ENCODE measurements at places on chromosomes 5 and 9.

GRCh38 chr5:172550096-172550765 is 90.8 kb upstream of the NEURL1B start:
- no peak for DNase-seq

DNA sequence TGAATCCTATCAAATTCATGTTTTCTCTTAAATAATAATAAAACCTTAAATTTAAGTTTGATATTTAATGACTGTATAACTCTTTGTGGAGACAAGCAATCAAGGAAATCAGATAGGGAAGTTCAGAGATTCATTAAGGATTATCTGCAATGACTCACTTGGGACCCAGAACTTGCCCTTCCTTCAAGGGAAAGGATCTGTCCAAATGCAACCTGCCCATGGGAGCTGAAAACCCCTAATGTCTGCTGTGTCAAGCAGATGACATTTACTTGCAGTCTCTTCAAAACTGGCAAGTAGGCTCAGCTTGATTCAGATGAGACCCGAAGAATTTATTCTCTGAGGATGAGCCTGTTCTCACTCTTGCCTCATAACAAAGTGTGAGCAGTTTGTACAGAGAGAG is 1577.6 kb downstream of the EFNA5 start:
- no peak for DNase-seq

DNA sequence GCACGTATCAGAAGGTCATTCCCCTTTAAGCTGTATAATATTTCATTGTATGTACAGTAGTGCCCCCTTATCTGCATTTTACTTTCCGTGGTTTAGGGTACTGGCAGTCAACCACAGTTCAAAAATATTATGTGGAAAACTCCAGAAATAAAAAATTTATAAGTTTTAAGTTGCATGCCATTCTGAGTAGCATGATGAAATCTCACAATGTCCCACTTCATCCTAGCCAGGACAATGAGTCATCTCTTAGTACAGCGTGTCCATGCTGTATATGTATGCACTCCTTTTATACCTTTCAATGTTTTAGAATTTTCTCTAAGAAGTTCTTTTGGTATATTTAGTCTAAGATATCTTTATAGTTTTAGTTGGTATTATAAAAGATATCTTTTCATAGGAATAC is 115.0 kb upstream of the HAND1 start:
- no peak for DNase-seq

DNA sequence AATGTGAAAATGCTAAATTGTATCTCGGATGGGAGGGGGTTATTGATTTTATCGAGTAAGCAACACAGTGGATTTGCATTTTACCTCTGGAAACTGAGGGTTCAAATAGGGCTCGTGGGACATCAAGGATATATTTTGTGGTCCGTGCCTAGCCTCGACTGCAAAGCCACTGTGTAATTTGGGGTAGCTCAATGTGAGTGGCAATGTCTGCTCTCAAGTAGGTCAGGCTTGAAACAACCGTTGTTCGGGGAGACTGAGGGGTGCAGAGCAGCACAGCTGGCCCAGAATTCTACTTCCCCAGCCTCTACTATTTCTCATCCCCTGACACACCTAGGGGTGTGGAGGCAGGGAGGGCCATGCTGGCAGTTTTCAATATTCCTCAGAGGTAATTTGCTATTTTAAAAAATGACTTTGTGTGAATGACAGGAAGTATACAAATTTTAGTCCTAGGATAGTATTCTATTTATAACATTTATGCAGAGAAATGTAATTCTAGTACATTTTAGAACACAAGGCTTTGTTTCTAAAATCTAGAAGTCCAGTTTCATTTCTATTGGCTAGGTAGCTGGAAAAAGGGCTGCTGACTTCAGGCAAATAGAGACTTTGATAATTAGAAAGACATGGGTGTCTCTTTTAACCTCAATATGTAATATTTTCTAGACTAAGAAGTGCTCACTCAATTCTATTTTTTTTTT is 1.4 kb upstream of the DAB2 start:
- DNase-seq, result no peak

DNA sequence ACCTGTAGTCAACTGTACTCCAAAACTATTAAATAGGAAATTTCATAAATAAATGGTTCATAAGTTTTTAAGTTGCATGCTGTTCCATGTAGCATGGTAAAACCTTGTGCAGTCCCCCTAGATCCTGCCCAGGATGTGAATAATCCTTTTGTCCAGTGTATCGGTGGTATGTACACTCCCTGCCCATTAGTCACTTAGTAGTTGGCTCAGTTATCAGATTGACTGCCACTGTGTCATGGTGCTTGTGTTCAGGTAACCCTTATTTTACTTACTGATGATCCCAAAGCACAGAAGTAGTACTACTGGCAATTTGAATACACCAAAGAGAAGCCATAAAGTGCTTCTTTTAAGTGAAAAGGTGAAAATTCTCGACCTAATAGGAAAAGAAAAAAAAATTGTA is 134.2 kb downstream of the RNF180 start:
- DNase-seq, result no peak

GRCh38 chr5:54113060-54113459 is 197.3 kb downstream of the ARL15 start:
- DNase-seq, result no peak

DNA sequence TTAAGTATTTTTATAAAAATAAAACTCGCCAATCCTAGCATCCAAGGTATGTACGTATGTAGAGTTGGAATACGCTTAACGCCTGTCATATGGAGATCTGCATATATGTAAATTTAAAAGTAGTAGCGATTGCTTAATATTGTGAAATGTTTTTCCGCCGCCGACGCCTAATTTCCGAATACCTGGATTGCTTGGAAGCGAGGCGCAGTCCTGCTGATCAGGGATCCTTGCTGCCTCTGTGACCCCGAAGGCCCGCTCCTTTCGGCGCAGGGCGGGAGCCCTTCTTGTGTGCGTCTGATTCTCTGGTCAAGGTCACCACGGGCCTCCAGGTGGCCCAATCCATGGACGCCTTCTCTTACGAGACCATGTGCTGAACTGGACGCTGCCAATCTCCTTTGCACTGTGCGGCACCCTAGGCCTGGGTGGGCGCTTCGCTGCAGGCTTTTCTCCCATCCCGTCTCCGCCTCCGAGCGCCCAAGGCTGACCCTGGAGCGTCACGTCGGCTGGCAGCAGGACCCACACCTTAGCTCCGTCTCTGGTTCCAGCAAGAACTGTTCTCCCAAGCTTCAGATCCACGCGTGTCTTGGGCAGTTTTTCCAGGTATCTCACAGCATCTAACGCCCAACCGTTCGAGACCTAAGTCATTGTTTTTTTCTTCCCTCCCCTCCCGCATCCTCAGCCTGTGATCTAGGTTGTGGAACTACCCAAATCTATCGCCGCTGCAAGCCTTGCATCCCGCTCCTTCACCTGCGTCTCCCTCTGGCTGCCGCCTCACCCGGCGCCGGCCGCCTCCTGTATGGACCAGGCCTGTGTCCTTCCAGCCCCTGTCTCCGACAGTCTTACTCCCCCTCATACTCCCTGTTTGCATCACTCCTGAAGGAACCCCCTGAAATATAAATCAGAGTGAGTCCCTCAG is 3.6 kb upstream of the TRIM41 start:
- DNase-seq, result no peak

GRCh38 chr9:71830153-71830552 is 61.8 kb upstream of the CEMIP2 start:
- no peak for DNase-seq

DNA sequence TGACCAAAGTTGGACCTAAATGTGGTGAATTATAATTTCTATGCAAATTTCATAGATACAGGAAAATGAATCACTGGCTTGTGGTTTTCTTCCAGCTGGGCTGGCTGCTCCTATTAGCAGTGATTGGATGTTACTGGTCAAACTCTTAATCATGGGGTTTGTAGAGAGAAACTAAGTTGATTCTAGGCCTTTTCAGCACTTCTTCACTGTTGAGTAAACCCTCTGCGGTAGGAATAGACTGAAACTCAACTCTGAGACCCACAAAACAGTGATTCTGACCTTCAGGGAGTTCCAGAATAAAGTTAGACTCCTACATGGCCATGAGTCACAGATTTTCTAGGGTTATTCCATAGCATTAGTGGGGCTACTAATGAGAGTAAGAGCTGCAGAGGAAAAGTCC is 47.9 kb upstream of the FKTN start:
- no peak for DNase-seq

GRCh38 chr5:54580997-54581811 is 63.6 kb downstream of the SNX18 start:
- no peak for DNase-seq

DNA sequence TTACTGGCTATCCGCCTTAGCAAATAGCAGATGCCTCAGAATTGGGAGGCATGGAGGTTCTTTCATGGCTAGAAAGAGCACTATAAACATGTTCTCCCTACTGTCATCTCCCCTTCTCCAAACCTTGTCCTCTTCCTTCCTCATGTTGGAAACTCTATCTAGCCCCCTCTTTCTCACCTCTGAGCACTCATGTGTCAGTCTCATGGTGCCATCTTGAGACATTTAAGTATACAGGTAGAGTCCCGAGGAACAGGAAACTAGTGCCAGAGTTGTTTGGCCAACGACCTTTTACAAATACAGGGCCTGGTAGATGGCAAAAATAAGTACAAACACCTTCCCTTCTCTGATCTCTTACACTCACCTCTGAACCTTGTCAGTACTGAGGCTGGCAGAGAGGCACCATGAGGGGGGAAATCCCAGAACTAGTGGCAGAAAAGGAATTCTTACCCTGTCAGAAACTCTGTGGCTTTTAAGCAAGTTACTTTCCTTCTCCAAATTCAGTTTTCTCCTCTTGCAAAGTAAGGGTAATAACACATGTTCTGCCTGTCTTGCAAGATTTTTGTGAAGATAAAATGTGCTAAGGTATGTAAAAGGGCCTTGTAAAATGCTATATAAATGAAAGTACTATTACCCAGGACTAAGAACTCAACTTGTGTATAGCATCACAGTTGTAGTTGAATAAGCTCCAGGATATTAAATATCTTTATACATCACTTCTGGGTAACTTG is 94.1 kb upstream of the SNX2 start:
- no peak for DNase-seq

DNA sequence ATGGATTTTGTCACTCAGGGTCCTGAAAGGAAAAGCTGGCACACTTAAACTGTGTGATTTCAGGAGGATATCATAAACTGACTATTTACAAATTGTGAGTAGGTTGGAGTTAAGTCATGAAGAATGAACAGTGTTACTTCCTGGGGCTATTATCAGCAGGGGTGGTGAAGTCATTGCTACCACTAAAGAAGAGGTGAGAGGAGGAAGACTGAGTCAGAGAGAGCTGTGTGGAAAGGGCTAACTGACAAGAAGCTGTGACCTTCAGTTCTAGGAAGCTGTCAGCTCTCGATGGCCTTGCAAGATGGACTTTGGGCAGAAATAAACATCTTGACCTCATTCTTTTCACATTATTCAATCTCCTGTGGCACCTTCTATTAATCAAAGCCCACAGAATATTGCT is 72.3 kb upstream of the STARD4 start:
- DNase-seq, result no peak

DNA sequence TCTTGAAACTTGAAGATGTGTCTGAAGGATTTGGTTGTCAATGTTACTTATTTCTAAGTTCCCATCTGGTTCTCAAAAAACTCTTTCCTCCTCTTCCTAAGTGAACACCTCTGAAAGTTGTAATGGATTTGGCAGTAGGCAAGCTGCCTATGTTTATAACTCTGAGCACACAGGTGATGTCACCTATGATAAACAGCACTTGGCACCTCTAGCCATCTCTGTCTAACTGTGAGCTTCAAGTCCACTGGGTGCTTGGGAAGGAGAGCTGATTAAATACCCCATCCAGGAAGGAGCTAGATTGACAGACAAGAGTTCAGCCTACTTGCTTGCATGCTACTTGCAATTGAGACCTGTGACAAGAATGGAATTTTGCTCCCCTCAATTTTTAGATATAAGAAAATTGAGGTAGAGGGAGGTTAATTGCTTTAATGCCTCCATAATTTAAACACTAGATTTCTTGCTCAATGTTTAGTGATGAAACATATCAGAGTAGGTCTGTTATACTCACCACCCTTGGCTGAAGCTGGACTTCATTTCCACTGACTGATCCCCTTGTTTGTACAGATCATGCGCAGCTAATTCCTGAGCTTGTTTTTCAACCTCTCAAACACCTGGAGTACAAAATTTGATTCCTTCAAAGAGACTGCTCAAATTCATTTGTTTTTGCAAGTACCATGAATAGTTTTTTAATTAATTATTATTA is 49.9 kb downstream of the PDE4D start:
- DNase-seq, result no peak

GRCh38 chr5:134664448-134664847 is 15.9 kb downstream of the SEC24A start:
- DNase-seq, result no peak

- no peak for DNase-seq
These were observed 249.1 kb downstream of the ENC1 start for GRCh38 chr5:74391410-74391809.

DNA sequence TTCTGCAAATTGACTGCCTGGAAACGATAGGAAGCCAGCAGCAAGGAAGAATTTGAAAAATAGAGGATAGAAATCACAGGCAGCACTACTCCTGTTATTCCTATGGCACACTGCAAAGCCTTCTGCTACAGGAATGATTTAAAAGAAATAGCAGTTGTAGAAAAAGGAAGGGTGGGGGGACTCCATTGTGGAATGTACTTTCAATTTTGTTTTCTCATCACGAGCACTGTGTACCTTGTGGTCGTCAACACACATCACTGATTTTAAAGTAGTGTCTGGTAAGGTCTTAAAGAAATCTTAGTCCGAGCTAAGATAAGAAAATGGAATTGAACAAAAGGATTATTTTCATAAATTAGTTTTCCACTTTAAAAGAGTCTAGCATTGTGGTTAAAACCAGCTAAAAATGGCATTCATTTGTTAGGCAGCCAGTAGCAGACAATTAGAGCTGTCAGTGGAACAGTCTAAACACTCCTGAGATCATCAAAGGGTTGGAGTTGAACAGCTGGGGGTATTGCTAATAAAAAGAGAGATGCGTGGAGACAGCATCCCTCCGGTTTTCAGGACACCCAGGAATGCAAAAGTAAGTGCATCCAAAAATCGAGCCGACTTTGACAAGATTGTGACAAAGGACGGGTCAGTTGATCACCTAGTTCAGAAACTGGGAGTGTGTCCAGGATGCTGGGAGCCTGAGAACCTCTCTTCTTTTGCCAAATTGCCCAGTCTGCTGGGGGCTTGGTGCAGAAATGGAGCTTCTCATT is 97.8 kb upstream of the WWC1 start:
- DNase-seq, result no peak

DNA sequence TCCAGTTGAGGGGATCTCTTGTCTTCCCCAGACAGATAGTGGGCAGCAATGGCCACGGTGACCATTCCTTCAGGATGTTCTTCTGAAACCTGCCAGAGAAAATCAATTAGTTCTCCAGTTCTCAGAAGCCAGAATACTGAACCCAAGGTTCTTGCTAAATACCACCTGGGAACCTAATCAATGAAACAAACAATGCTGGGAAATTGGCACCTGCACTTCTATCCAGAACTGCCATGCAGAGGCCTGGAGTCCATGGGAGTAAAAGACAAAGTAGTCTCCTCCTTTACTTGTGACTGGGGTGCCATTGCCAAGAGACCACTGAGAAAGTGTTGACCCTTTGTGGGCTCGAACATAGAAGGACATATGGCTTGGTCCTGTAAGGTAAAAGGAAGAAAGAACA is 45.7 kb downstream of the ERMP1 start:
- DNase-seq, result no peak

- DNase-seq, result no peak
These were observed 115.2 kb downstream of the GCNT1 start for GRCh38 chr9:76573905-76574760.

- no peak for DNase-seq
These were observed 4.5 kb downstream of the TTC23L start for GRCh38 chr5:34843497-34843896.
